Activated naive CD4-positive, alpha-beta T cell treated with anti-CD3 and anti-CD28 coated beads for 36 hours (primary cell): ENCODE measurements at places on chromosomes 13 and 19. TPM values are rescaled to one million over a fixed set of nuclear protein-coding genes. Genes with fewer than 3 reads are reported as not detected.

The PRTN3 gene
- total RNA-seq, result not detected

The EGLN2 gene
- 80.0 TPM for total RNA-seq

The FGF22 gene
- total RNA-seq, result not detected

The CEACAM4 gene
- not detected for total RNA-seq

- DNase-seq, result no peak
These were observed 61.8 kb upstream of the KCTD15 start for GRCh38 chr19:33734913-33735312.

GRCh38 chr19:44813070-44813840 is 4.4 kb downstream of the BCAM start:
- DNase-seq, result no peak
